HCEC 1CT (cell line): ENCODE measurements at places on chromosomes 11 and 22.

- DNase-seq = peak; percentile 44
Measured at GRCh38 chr11:123194337-123195187, 486 bp downstream of the CLMP start.

DNA sequence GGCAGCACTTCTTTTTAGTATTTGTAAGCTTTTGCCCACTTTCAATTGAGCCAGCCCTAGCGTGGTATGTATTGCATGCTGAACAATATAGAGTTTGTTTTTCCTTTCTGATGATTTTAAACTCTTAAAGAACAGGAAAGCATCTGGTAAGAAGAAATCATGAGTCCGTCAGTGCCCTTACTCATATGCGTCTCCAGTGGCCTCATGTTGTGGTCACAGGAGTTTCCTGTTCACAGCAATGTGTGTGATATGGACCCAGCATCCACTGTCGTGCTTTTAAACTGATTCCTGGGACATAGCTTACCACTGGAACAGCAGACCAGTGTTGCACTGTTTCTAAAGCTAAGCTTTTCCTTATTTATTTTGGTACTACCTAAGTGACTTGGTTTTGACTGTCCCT, 40.1 kb downstream of the BID start:
- DNase-seq = no peak

DNA sequence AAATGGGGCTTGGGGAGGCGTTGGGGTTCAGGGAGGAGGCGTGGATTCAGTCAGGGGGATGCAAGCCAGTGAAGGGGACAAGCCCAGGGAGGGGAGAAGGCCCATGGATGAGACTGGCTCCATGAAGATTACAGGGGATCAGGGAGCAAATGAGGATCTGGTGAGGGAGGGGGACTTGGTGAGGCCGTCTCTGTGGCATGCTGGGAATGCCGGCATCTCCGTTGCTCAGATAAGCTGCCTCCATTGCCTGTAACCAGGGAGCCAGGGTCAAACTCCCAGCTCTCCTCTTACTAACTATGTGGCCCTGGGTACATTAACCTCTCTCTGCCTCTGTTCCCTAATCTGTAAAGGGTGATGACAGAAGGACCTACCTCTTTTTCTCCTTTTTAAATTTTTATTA, 38.7 kb downstream of the TPBGL start:
- no peak for DNase-seq

- peak; percentile 95 for DNase-seq
Measured at GRCh38 chr11:64317961-64318765, at the start of gene PRDX5. TSS of gene PRDX5 (plus strand) at chr11:64318121. CDS start at chr11:64318216, 95 bp downstream.

DNA sequence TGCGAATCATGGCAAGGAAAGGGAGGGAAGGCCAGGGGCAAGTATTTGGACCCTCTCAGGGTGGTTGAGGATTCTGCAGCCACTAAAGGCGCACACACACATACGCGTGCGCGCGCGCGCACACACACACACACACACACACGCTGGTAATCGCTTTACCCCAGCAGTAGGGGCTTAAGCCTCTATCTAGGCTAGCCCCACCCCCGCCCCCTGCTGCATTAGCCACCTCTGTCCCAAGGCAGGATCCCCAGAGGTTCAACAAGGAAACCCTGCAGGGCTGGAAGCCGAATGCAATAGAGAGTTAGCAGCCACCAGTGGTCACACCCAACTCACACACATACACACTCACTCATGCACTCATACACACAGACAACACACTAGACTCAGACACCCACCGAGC, 28.6 kb upstream of the ELFN2 start:
- no peak for DNase-seq

DNA sequence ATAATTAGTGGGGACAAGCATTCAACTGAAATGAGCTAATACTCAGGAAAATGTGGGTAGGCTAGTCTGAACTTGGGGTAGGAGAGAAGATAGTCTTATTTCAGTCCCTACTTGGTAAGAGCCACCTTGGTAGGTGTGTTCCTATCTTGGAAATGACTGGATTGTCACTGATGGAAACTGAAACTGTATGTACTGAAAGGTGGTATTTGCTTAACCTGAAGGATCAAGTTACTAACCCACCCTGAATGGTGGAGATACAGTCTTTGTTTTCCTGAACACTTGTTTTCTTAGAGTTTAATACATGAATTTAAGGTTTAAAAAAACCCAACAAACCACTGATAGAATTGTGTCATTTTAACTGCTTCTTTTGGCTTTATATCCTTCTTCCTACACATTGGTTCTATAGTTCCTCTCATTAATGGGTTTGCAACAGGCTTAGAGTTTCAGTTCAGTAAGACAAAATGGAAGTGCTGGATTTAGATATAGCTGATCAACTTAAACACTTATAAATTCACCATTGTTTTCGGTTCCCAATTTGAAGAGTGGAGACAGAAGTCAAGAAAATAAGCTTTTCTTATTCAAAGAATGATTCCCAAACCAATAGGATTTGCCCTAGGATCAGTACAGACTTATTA, 4.2 kb downstream of the FAR1 start:
- no peak for DNase-seq

DNA sequence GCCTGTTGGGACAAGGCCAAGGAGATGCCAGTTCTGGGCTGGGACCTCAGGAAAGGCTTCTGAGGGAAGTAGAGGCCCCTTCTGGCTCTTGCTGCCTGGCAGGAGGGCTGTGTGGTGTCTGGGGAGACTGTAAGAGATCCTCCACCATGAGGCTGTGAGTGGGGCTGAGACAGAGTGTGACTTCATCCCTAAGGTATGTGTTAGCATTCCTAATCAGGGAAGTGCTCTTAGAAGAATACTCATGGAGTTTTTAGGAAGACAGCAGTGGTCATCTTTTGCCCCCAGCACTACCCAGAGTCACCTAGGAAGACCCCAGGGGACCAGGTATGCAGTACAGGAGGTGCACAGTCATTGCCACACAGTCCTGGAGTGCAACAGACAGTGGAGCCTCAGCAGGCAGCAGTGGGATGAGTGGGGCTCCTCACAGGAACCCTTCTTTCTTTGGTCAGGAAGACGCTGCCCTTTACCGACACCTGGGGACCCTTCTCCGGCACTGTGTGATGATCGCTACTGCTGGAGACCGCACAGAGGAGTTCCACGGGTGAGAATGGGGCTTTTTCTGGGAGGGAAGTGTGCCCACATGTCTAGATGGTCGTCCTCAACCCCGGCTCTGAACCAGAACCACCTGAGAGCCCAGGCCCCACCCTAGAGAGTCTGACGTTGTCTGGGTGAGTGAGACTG, 2.8 kb downstream of the RIC8A start:
- DNase-seq = peak; percentile 72

DNA sequence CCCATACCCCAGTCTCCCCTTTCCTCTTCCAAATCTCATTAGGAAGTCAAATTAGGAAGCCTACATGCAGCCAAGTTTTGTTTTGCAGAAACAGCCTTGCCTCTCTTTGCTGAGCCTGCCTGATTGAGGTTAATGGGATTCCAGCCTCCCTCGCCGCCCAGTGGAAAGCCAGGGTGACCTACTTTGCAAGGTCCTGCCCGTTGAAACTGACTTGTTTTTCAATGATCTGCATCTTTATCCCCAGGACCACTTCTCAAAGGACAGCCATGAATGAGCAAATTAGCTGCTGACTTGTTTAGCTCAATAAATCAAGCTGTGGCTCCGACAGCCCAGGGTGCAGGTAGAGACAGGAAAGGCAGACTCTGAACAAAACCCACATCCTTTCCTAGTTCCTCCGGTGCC, 110.4 kb downstream of the RRAS2 start:
- no peak for DNase-seq

DNA sequence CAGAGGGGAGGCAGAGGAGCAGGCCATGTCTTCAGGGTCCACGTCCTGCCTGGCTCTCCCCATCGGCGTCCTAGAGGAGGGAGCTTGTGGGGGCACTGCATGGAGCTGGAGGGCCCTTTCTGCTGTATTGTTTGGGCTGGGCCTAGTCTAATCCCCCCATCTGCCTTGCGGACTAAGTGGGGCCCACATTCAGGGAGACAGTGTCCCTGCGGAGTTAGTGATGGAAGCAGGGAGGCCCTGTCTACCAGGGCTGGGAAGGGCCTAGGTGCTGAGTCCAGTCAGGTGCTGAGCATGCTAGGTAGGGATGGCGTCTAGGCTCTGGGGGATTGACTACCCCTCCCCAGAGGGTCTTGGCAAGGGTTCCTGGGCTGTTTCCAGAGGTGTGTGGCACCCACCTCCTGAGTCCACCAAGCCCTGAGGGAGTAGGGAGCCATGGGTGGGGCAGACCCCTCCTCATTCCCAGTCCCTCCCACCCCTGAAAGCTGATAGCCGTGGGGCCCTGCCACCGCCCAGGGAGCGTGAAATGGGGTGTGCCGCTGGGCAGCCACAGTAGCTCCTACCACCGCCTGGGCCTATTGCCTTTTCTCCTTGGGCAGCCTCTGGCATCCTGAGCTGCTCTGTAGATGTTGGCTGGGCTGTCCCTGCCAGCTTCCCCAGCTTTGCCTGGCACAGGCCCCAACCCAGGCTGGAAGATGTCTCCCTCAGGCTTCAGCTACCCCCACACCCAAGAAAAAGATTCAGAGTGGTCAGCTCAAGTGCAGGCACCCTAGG, 1.9 kb upstream of the POLD4 start:
- DNase-seq = no peak

DNA sequence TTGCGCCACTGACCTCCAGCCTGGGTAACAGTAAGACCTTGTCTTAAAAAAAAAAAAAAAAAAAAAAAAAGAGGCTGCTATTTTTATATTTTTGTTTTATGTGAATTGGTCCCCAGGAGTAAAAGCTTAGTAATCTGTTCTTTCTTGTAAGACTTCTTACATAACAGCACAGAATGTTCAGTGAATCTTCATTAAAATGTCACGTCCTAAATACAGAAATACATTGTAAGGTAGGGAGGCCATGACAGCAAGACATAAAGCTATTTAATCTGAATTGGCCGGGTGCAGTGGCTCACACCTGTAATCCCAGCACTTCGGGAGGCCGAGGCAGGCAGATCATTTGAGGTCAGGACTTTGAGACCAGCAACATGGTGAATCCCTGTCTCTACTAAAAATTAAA, 64.2 kb downstream of the BID start:
- no peak for DNase-seq

DNA sequence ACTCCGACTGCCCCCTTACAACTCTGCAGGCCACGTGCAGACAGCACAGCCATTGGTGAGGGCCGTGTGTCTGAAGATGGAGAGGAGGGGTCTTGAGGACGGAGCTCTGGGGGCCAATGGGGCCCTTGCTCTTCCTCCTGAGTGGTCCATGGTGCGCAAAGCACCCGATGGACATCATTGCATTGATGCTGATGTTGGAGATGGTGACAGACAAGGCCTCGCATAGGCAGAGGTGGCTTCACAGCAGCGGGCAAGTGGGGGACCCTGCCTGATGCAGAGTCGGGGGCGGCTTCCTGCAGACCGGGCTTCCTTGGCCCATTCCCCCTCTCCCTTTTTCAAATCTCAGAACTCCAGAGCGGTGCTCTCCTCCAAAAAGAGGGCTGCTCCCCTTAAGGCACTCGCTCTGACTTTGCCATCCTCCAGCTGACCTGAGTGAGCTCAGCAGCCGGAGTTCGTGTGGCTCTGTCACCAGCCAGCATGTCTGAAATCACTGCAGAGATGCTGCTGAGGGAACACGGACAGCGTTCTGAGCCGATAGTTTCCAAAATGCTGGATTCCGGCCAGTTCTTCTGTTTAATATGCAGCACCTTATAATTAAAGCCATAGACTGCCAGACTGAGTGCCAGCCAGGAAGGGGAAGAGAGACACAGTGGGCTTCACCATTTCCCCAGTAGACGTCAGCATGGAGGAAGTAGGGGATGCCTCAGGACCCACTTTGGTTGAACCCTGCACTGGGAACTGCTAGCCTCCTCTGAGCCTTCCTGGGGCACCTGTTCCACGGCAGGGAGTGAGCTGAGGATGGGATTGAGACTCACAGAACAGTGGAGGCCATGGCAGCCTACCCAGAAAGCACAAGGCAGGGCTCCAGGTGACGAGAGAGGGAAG, 278.2 kb downstream of the BRD1 start:
- no peak for DNase-seq

DNA sequence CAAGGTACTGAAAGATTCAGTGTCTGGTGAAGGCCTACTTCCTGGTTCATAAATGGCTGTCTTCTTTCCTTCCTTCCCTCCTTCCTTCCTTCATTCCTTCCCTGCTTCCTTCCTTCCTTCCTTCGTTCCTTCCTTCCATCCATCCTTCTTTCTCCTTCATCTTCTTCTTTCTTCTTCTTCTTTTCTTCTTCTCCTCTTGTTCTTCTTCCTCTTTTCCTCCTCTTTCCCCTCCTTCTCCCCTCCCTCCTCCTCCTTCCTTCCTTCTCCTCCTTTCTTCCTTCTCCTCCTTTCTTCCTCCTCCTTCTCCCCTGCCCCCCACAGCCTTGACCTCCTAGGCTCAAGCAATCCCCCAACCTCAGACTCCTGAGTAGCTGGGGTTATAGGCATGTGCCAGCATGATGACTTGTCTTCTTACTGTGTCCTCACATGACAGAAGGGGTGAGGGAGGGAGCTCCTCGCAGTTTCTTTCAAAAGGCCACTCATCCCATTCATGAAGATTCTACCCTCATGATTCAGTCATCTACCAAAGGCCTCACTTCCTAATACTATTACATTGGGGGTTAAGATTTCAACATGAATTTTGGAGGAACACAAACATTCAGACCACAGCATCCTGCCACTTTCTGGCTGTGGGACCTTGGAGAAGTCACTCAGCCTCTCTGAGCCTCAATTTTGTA, 22.6 kb upstream of the CCDC134 start:
- no peak for DNase-seq

DNA sequence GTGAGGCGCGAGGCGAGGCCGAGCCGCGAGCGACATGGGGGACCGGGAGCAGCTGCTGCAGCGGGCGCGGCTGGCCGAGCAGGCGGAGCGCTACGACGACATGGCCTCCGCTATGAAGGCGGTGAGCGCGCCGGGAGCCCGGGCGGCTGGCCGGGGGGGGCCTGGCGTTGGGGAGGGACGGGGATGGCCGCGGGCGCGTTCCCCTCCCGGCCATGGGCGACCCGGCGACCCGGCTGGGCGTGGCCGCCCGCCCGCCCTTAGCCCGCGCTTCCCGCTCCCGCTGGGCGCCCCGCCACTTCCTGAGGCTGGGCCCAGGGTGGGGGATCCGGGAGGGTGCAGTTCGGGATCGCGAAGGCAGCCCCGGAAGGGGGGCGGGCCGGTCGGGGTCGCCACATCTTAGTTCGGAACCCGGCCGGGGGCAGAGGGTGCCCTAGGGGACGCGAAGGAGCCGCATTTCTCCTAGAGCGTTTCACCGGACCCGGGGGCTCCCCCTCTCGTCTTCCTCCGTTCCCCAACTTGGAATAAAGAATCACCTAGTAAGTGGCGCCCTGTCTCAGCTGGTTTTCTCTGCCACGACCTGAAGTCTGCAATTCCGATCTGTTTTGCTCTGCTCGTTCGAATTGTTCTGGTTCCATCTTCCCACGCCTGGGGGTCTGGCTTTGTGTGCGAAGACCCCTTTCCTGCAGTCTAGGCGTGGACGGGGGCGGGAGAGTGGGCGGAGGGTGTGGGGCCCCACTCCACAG, 536 bp downstream of the YWHAH start:
- no peak for DNase-seq

GRCh38 chr11:133705074-133705648, 140.2 kb downstream of the SPATA19 start:
- DNase-seq = no peak
